ENCODE measurements at places on chromosomes 3 and 15.

- DNase-seq = no peak
Observed at GRCh38 chr3:141959589-141960554, 83.4 kb downstream of the ATP1B3 start.

DNA sequence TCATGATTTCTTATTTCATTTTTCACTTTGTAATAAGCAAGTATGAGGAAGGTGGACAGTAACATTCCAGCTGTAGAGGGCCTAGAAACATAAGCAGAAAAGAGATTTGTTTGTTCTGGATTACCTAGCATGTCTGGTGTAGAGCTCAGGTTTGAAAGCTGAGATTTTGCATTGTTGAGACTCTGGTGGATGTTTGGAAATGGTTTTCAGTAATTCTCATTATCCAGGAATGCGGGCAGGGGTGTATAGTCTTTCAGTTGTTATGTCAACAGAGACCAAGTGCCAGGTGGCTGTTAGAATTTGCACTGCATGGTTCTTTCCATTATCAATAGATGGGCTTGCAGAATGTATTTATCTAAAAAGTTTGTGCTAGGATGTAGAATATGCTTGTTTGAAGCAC is 10.9 kb downstream of the GPD1L start:
- no peak for DNase-seq

DNA sequence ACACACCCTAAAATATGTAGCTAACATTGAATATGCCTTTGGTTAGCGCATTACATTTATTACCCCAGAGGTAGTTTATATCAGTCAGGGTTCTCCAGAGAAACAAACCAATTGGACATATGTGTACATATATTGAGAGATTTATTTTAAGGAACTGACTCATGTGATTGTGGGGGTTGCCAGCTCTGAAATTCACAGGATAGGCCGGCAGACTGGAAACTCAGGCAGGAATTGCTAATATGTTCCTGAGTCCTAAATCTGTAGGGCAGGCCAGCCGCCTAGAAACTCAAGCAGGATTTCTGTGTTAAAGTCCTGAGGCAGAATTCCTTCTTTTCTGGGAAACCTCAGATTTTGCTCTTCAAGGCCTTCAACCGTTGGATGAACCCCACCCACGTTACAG is 189.7 kb downstream of the CDIN1 start:
- no peak for DNase-seq

DNA sequence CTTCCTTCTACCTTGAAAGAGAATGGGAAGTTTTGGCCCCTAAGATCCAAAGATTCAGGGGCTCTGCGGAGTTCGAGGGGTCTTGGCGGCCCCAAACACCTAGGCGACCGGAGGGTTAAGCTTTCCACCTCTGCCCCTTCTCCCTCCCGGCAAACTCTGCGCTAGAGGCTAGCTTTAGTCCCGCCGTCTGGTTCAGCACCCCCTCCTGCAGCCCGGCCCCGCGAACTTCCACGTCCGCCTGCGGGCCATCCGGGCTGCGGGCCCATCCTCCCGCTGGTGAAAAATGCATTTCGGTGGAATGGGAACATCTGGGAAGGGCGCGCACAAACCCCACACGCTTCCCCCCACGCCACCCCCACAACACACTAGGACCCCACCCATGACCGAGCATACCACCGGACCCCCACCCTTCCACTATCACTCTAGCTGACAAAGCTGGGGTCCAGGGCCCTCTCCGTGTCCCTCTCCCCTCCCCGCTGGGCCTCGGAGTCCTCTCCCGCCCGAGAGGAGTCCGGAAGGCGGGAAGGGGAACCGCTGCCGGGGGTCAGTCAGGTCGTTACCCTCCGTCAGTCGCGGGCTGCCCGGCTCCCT is 1.0 kb downstream of the SHOX2 start:
- DNase-seq = no peak

- no peak for DNase-seq
Observed at GRCh38 chr15:88950600-88951160, 37.5 kb upstream of the MFGE8 start.

DNA sequence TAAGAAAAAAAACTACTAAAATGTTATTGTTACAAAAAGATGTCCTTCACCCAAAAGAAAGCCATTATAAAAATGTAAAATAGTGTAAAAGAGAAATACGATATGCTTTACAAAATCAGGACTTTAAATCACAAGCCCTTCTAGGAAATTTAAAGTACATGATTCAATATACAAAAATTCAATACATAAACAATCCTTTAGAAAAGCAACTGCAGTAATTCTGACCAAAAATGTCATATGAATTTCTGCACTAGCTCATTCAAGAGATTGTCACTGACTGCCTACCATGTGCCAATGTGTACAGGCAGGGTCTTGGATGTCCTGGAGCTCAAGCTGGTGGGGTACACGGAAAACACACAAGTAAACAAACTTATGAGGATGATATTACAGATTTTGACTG is 2.5 kb downstream of the MORC1 start:
- DNase-seq = no peak

DNA sequence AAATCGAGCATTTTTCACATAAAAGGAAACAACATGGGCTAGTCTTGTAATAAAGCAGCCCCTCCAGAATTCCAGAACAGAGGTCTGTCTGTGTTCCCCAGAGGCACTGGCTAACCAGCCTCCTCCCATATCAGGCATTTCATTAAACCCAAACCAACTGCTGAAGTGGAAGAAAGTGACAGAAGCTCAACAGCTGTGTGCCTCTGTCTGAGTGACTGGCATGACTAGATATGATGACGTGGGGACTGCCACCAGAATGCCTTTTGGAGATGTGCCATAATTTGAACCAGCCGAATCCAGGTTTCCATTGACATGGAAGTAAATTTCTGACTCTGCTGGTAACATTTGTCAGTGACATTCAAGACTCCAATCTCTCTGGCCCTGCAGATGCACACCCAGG is 8.7 kb downstream of the LIMD1 start:
- no peak for DNase-seq

DNA sequence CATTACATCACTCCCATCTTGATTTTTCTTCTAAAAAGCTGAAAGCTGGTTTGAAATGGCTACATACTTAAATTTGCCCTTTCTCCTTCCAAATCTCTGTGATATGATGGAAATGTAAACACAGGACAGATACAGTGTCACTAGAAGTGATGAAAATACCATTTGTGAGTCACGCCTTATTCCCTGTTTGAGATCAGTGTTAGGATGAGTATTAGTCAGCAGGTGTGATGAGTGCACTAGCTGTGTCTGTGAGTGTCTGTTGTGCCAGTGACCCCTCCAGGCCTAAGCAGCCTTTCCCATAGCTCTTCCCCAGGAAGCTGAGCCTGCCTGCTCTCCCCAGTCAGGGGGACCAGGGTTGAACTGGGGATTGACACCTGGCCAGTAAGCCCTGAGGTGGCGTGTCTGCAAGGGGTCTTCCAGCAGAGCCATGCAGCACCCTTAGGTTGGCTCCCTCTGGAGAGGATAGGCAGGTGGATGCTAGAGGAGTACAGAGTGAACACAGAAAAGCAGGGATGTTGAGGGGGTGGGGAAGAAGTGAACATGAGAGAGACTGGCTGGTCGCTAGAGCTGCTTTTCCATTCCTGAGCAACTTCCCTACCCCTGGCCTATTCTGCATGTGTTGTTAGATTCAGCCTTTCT is 92.0 kb downstream of the PDE8A start:
- DNase-seq = no peak

DNA sequence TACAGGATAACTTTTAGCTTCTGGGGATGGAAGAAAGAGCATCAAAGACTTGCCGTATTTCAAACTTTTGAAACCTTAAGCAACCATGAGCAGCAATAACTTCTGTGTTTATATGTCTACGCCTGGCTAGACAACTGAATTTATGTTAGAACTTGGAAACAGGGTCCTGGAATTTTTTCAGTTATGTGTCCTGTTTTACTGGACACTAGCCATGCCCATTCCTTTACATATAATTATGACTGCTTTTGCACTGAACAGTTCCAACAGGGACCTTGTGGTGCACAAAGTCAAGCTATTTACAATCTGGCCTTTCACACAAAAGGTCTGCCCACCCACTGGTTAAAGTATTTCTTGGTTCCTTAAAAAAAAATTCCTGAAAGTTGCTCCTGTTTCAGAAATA is 37.1 kb downstream of the TJP1 start:
- DNase-seq = no peak

DNA sequence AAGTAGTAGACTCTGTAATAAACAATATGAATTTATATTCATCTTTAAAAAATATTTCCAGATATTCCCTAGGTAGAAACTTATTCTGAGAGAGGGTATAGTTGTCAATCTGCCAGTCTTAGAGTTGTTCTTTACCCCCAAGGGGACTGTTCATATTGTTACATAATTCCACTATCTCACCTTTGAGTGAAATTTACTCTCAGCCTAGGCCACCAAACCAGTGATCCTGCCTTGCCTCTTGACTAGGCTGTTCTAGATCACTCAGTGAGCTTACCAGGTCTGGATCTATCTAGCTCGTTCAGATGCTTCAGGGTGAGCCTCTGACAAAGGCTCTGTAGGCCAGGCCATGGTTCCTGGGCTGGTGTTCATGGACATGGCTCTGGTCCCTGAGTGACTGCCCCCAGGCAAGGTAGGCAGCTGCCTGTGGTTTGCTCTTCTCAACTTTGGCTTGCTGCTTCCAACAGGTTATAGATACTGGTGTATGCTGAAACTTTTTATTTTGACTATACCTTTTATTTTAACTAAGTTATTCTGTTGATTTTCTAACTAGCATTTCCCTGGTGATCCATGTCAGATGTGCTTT is 27.6 kb downstream of the ZNF592 start:
- no peak for DNase-seq

- DNase-seq = no peak
Observed at GRCh38 chr15:73839699-73840377, 33.5 kb upstream of the TBC1D21 start.

GRCh38 chr3:17901893-17902292 is 159.5 kb upstream of the TBC1D5 start:
- no peak for DNase-seq

GRCh38 chr3:143831994-143832393 is 16.3 kb downstream of the SLC9A9 start:
- no peak for DNase-seq

GRCh38 chr3:166783206-166783605 is 596.9 kb downstream of the ZBBX start:
- DNase-seq = no peak

- no peak for DNase-seq
Observed at GRCh38 chr3:121072133-121072532, 164.1 kb downstream of the STXBP5L start.

GRCh38 chr3:187999821-188000220 is 154.1 kb upstream of the LPP start:
- no peak for DNase-seq

- DNase-seq = no peak
Observed at GRCh38 chr15:78321786-78322185, 18.4 kb upstream of the CRABP1 start.

DNA sequence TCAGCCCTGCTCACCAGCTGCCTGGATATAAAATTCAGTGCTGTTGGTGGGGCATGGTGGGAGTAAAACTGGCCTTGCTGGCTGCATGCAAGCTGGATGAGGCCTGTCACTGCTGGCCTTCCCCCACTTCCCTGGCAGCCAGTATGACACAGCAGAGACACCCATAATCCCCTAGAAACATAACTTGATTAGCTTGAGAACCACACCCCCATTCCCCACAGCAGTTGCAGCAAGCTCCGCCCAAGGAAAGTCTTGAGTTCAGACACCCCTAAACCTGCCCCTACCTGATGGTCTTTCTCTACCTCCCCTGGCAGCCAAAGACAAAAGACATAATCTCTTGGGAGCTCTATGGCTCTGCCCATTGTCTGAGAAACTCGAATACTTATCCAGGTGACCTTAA is 405.1 kb upstream of the NECTIN3 start:
- DNase-seq = no peak

- DNase-seq = no peak
Observed at GRCh38 chr3:30611613-30612436, 5.4 kb downstream of the TGFBR2 start.

- no peak for DNase-seq
Observed at GRCh38 chr3:112815981-112816380, 30.7 kb downstream of the CD200R1L start.

- DNase-seq = no peak
Observed at GRCh38 chr3:94373456-94373855, 310.6 kb downstream of the NSUN3 start.

DNA sequence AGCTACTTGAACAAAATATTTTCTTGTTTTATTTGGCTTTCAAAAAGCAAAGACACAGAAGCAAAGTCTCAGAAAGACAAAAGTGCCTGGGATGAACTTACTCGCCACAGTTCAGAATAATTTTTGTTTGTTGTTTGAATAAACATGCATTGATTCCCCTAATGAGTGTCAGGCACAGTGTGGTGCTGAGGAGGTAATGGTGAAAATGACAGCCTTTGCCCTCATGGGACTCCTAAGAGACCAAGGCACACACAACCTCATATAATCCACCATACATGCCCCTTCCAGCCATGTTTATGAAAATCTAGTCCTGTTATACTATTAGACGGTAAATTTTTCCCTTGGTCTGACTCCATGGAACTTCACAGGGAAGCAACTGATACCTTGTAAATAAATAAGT is 2.5 kb downstream of the GOLIM4 start:
- no peak for DNase-seq

- DNase-seq = no peak
Observed at GRCh38 chr15:48928877-48929538, 34.7 kb downstream of the SHC4 start.

DNA sequence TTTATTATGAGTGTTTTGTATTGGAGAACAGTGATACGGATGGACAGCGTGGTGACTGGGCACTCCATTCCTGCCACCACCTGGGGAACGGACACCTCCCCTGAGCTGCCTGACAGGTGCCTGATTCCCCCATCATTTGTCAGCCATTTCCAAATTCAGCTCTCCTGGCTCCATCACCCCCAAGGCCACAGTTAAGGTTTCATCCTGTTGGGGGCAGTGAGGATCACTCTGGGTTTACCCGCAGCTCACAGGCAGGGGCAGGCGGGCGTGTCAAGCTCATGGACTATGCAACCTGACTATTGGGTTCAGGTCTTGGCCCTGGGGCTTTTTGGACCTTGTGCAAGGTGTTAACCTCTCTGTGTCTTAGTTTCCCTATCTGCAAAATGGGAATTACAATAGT is 76.3 kb downstream of the RAB11A start:
- DNase-seq = no peak

DNA sequence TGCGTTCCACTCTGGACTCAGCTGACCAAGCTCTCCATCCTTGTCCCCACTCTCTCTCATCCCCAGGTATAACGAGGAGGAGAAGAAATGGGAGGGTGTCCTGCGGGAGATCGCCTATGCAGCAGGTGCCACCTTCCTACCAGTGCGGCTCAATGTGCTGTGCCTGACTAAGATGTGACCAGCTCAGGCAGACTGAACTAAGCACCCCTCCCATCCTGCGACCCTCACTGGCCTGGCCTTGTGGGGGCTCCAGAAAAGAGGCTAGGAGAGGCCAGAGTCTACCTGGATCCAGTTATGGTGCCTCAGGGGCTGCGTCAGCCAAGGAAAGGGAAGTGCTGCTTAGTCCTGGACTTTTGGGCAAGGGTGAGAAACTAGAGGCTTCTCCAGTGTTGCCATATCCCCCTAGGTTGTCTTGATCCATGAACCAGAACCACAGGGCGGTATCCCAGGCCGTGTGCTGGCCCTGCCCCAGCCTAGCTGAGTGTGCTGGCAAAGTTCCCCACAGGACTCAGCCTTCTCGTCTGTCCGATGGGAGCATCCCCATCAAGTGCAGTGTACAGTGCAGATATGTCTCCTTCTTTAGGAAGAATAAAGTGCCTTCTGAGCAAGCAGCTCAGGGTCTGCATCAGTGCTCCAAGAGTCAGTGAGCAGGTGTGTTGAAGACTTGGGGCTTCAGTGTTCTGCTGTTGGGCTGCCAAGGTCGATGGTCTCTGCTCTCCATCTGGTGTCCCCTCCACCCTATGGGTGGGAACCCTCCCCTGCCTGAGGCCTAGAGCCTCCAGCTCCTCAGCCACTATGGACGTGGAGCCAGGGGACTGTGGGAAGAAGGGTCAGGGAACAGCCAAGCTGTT is 6.7 kb downstream of the KLHL40 start:
- no peak for DNase-seq
